ENCODE measurements at places on chromosomes 5 and 9. TPM values are rescaled to one million over a fixed set of nuclear protein-coding genes. Genes with fewer than 3 reads are reported as not detected.

ORM1 gene
- not detected for polyA plus RNA-seq

STKLD1 gene
- polyA plus RNA-seq = 0.57 TPM

IFNE gene
- polyA plus RNA-seq = not detected

PIP5KL1 gene
- polyA plus RNA-seq = 0.47 TPM

CORO2A gene
- 3.2 TPM for polyA plus RNA-seq

SLC45A2 gene
- polyA plus RNA-seq = not detected

TPPP gene
- polyA plus RNA-seq = 0.03 TPM

FOXD4L5 gene
- not detected for polyA plus RNA-seq

CCL27 gene
- polyA plus RNA-seq = not detected

FOXD4 gene
- 0.15 TPM for polyA plus RNA-seq

SV2C gene
- 0.56 TPM for polyA plus RNA-seq

RALGPS1 gene
- 1.4 TPM for polyA plus RNA-seq

SPINK5 gene
- not detected for polyA plus RNA-seq

SPATA6L gene
- 1.4 TPM for polyA plus RNA-seq

DDX4 gene
- not detected for polyA plus RNA-seq

CYLC2 gene
- not detected for polyA plus RNA-seq

SLC9A3 gene
- polyA plus RNA-seq = 2.5 TPM

PCDHB6 gene
- polyA plus RNA-seq = 0.08 TPM

SPATA31C1 gene
- not detected for polyA plus RNA-seq

DMRTA1 gene
- not detected for polyA plus RNA-seq

CTXN3 gene
- polyA plus RNA-seq = not detected

IARS1 gene
- polyA plus RNA-seq = 186 TPM

ADAMTS2 gene
- not detected for polyA plus RNA-seq

SHOC1 gene
- 0.11 TPM for polyA plus RNA-seq

FCN2 gene
- polyA plus RNA-seq = not detected

TRIM32 gene
- polyA plus RNA-seq = 22.8 TPM

SLC22A5 gene
- polyA plus RNA-seq = 2.6 TPM

ECM2 gene
- 0.54 TPM for polyA plus RNA-seq

VLDLR gene
- 0.72 TPM for polyA plus RNA-seq

GRXCR2 gene
- polyA plus RNA-seq = not detected

SLC22A4 gene
- polyA plus RNA-seq = not detected

GOLGA1 gene
- 7.8 TPM for polyA plus RNA-seq

LRRTM2 gene
- polyA plus RNA-seq = 0.14 TPM

MARVELD2 gene
- 3.3 TPM for polyA plus RNA-seq

PGM5 gene
- not detected for polyA plus RNA-seq

BARX1 gene
- polyA plus RNA-seq = not detected

CDH6 gene
- polyA plus RNA-seq = 0.01 TPM

MUSK gene
- not detected for polyA plus RNA-seq

C5orf22 gene
- 34.9 TPM for polyA plus RNA-seq

CAVIN4 gene
- polyA plus RNA-seq = not detected

PDCD1LG2 gene
- 3.5 TPM for polyA plus RNA-seq

IL9 gene
- polyA plus RNA-seq = not detected

NRG2 gene
- polyA plus RNA-seq = 3.1 TPM

MEIKIN gene
- not detected for polyA plus RNA-seq

SH3PXD2B gene
- polyA plus RNA-seq = 0.41 TPM

SMIM27 gene
- polyA plus RNA-seq = 44.0 TPM

Data from GM12878 (cell line).